ENCODE measurements at places on chromosomes 7 and 10.

GRCh38 chr7:155109121-155109520, 39.0 kb downstream of the HTR5A start:
- no peak for DNase-seq

GRCh38 chr7:133730360-133730759, 396.8 kb upstream of the LRGUK start:
- no peak for DNase-seq

DNA sequence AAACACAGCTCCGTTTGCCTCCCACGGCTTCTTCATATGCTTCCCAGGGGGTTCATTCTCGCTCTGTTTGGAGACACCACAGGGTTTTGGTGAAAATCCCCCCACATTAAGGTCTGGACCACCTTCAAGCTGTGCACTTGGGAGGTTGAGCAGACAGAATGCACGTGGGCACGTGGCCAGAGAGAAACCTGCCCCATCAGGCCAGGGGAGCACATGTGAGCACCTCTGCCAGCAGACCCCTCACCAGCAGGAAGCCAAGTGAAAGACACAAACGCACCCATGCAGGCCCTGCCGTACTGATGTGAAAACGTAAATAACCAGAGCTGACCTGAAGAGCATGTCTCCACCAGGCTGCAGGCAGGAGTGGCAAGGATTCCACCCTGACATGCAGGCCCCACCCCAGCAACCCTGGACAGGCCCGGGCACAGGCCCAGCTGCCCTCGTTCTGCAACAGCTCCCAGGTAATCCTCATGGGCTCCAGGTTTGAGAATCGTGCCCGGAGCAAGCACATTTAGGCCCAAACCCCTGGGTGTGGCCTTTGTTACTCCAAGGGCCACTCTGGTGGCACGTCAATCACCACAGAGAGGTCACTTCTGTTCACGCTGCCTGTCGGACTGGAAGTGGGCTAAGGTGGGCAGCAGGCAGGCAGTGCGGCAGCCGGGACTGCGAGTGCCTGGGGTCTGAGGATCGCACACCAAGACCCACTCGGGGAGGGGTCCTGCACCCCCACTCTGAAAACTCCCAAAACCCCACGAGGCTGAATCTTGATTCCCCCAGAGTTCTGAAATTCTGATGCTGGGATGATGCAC, 184.4 kb downstream of the PTPRN2 start:
- DNase-seq = no peak

- no peak for DNase-seq
Observed at GRCh38 chr10:71381611-71382010, 15.1 kb upstream of the CDH23 start.

- DNase-seq = no peak
Observed at GRCh38 chr10:72353965-72354355, 759 bp downstream of the DNAJB12 start.

DNA sequence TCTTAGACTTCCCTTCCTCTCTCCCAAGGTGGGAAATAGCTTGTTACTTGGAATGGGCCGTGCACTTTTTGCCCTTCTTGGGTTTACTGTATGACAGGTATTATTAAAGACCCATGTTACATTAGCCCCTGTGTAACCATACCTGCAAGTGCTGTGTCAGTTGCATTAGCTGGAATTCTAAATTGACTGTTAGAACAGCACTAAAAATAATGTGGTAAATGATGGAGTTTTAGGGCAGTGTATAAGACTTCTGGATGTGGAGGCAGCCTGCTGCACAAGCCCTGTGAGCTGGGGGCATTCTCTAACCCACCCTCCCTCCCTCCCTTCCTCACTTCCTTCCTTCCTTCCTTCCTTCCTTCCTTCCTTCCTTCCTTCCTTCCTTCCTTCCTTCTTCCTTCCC, 52.7 kb downstream of the GALNT17 start:
- no peak for DNase-seq

DNA sequence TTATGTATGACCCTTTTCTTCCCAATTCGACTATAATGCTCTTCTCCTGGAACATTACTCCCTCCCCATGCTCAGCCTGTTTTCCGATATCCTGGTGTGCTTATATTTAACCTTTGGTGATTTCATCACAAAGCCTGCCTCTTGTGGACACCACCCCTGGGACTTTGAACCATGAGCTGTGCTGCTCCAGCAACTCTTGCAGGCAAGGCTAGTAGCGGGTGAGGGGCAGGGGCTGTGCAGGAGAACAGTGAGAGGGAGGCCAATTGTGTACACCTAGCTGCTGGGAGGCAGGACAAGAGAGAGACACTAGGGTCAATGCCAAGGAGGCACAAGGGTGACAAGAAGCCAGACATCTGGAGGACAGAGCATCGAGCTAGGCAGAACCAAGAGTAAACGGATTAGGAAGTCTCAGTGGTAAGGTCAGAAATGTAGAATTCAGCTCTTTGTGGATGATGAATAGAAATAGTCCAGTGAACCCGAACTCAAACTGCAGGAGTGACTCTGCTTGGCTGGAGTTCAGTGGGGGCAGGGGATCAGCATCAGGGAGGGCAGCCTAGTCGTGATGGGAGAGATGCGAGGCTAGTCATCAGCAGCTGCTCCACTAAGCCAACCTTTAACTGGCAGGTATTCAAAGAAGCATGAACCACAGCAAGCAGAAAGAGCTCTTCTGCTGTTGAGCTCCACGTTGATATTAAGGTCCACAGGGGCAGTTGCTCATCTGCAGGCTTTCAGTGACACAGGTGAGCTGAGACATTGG, 31.0 kb upstream of the MKI67 start:
- no peak for DNase-seq

DNA sequence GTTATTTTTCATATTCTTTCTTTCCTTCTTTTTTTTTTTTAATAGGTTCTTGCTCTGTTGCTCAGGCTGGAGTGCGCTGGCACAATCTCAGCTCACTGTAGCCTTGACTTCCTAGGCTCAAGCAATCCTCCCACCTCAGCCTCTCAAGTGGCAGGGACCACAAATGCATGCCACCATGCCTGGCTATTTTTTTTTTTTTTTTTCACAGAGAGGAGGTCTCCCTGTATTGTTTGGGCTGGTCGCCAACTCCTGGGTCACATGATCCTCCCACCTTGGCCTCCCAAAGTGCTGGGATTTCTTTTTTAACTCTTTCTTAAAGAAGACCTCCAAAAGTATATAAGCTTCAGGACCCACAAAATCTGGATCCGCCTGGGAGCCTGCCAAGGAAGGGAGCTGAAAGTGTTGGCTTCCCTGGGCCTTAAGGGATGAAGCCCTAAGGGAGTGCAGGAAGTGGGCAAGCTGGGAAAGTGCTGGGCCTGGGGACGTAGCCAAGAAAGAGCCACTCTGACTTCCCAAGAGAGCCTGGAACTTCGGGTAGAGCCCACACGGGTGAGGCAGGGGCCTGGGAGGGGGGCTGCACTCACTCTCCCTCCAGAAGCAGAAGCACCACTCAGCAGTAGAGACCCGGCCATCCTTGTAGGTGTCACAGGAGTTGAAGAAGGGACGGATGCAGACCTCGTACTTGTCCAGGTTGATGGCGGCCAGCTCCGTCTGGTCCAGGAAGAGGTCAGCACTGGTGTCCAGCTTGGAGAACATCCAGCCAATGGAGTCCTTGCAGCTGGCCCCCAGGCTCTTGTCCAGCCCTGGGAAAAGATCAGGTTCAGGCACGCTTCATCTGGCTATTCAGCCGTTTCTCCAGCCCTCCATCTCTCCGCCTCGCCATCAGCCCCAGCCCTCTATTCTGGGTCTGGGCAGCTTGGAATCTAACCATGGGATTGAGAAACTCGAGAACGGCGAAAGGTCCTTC, 21.8 kb downstream of the SPOCK2 start:
- no peak for DNase-seq

GRCh38 chr10:60367024-60367423, 22.7 kb downstream of the ANK3 start:
- DNase-seq = no peak

GRCh38 chr7:101814991-101815825, 2.2 kb upstream of the CUX1 start:
- no peak for DNase-seq

- DNase-seq = no peak
Observed at GRCh38 chr7:20083781-20084180, 133.4 kb downstream of the MACC1 start.

GRCh38 chr10:74828946-74829345, 2.5 kb downstream of the KAT6B start:
- no peak for DNase-seq

- no peak for DNase-seq
Observed at GRCh38 chr7:111796671-111797070, 234.4 kb upstream of the IMMP2L start.

DNA sequence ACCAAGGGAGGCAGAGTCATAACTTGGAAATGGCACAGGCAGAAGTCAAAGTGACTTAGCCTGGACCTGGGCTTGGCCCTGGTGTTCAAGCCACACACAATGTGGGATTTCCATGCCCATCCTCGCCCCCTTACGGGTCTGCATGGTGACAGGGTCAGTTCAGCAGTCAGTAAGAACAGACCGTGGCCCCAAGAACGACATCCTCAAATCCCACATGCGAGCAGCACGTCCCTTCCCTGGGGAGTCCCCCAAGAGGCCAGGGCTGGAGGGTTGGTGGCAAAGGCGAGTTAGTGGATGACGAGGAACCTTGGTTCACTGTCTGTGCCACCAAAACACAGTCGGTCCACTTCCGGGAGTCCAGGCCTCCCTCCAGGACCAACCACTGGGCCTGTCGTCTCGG, 93.3 kb upstream of the MGMT start:
- no peak for DNase-seq
